ENCODE measurements at places on chromosomes 16 and 17. TPM values are rescaled to one million over a fixed set of nuclear protein-coding genes. Genes with fewer than 3 reads are reported as not detected.

DNA sequence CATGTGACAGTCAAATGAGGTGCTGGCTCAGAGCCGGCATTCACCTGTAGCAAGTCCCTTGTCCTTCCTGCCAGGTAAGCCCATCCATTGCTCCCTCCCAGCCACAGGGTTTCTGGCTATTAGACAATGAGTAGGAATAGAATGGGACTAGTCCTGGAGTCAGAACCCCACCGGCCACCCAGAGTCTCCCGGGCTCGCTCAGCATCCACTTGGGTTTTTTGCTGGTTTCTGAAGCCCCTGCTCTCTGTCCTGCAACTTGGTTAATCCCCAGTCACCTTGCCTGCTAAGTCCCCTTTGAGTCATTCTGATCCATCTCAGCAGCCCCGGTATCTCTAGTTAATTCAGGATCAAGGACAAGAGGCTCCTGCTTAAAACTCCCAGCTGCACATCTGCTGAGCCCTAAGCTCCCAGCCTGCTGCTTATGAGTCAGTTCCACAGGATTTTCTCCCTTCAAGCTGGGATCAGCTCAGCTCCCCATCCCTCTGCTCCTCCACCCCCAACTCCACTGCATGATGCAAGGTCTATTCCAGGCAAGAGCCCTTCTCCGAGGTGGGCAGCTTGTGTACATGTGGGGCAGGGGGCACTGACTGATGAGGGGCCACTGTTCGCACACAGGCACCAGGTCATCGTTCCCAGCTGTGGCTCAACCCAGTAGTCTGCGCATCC, 19.9 kb upstream of the MRPS23 start:
- DNase-seq: peak; percentile 42

- DNase-seq: no peak
Observed at GRCh38 chr16:725463-726187, 618 bp downstream of the CCDC78 start.

DNA sequence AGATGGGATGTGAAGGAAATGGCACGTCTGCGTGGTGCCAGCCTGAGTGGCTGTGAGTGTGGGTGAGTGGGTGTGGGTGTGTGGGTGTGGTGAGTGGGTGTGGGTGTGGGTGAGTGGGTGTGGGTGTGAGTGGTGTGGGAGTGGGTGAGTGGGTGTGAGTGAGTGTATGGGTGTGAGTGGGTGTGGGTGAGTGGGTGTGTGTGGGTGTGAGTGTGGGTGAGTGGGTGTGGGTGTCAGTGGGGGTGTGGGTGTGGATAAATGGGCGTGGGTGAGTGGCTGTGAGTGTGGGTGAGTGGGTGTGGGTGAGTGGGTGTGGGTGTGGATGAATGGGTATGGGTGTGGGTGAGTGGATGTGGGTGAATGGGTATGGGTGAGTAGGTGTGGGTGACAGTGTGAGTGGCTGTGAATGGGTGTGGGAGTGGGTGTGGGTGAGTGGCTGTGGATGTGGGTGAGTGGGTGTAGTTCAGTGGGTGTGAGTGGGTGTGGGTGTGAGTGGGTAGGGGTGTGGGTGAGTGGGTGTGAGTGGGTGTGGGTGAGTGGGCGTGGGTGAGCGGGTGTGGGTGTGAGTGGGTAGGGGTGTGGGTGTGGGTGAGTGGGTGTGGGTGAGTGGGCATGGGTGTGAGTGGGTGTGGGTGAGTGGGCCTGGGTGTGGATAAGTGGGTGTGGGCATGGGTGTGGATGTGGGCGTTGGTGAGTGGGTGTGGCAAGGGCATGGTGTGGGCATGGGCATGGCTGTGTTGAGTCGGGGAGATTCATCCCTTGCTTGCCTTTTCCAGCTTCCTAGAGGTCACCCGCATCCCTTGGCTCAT, 80.8 kb downstream of the ZDHHC7 start:
- no peak for DNase-seq

DNA sequence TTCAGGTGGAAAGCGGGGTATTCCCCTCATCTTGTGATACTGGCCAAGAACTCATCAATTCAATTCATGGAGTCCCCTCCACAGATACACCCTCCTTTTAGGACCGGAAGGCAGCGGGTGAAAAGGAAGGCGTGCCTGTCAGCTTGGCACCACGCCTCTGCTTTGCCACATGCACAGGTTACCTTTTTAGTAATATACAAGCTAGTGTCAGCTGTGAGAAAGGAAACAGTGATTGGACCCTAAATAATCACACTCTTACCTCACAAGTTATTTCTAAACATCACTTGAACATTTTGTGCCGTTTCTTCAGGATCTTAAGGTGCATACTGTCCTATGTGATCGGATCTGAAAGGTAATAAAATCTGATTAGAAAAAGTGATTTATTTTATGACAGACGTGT, 15.7 kb downstream of the ZDHHC7 start:
- no peak for DNase-seq

GRCh38 chr17:79777894-79778503, at the start of gene CBX2:
Gene CBX2 (plus strand): TSS chr17:79778148. CDS start chr17:79778236, 88 bp downstream.
- peak; percentile 78 for DNase-seq

GRCh38 chr16:85988723-85989313, 89.9 kb downstream of the IRF8 start:
- DNase-seq: no peak

DNA sequence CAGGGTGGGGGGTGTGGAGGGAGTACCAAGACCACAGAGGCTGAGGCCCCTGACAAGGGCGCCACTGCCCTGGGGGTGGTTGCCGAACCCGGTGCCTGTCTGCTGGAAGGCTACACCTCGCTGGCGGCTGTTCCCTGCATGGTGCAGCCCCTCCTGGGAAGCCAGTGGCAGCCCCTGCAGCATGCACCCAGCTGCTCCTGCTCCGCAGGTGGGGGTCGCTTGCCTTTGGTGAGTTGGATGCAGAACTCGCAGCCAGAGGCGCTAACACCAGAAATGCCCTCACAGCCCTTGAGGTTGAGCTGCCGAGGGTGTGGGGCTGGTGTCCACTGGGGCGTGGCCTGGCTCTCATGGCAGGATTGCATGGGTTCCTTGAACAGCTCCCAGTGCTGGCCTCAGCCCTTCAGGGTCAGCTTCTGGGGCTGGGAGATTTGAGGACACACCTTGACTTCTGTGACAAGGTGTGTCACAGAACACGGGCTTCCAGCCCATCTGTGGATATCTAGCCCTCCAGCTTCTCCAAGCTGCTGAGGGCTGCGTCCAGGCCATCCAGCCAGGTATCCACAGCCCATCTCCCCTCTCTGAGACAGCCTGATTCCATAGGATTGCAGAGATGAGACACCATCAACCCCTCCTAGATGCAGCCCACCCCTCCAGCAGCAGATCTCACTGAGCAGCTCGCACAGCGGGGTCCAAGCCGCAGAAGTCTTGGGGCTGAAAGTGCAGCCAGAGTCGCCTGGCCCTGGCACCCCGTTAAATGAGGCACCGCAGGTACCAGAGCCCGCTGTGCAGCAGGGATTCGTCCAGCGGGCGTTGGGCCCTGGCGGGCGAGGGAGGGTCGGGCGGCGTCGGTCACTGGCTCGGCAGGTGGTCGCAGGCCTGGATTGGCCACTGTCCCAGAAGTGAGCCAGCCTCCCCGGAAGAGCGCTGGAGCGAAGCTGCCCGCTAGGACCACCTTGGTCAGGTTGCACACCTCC, 586.3 kb downstream of the KCNJ18 start:
- DNase-seq: no peak

GRCh38 chr17:13031718-13032350, 14.0 kb upstream of the ELAC2 start:
- DNase-seq: peak; percentile 70

GRCh38 chr17:65227637-65228036, 90.5 kb downstream of the RGS9 start:
- DNase-seq: no peak

The KRTAP1-1 gene
- total RNA-seq: not detected

The SLC12A3 gene
- not detected for total RNA-seq

The GAS7 gene
- total RNA-seq: not detected

The ABCA6 gene
- not detected for total RNA-seq

All from PC-3 (cell line).